Thoracic aorta (tissue), 2 donors: ENCODE measurements at places on chromosomes 6 and 20. TPM values are rescaled to one million over a fixed set of nuclear protein-coding genes. Genes with fewer than 3 reads are reported as not detected.

DNA sequence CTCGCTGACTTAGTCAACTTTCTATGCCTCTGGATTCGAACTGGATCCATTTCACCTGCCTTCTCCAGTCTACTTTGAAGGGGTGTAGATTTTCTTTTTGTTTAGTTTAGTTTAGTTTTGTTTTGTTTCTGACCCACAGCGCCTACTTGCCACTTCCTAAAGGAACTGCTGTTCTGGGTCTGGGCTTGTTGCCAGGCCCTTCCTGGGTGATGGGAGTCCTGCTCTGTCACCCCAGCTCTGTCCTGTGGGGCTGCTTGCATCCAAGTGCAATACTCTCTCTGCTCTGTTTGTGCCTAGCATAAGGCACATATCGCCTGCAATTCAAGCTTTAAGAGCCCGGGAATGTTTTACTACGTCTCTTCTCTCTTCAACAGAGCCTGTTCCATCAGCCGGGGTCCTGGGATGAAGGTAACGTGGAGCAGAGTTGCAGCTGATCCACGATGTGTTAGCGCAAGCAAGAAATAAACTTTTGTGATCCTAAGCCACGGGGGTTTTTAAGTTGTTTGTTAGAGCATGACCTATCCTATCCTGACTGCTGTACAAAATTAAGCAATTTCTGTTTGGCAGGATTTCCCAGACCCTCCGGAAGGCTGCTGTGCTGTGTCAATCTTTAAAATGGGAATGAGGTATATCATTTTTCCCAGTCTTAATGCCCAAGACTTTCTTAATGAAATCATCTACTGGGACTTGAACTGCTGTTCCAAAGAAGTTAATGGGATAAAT, 30.9 kb upstream of the TAGAP start:
- H3K4me1 ChIP-seq, result no peaks in the 10 kb centered on the region
- H3K27ac ChIP-seq, result no peak overlapping the region
- H3K4me3 ChIP-seq, result no peak overlapping the region
- no peak for DNase-seq

DNA sequence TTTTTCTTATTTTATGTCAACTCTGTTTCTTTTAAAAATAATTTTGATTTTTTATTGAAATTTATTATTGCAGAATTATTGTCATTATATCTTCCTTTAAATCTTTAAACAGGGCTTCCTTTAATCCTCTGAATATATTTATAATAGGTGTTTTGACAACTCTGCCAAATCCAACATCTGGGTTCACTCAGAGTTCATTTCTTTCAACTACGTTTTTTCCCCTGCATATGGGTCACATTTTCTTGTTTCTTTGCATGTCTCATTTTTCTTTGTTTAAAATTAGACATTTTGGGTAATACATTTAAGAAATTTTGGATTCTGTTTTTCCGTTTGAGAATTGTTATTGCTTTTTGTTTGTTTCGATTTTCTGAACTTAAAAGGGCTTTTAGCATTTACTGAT, 655.1 kb upstream of the CITED2 start:
- H3K4me1 ChIP-seq, result no peaks in the 10 kb centered on the region
- no peaks in the 10 kb centered on the region for H3K27me3 ChIP-seq
- H3K4me3 ChIP-seq, result no peak overlapping the region
- H3K27ac ChIP-seq, result no peak overlapping the region
- no peaks in the 10 kb centered on the region for H3K36me3 ChIP-seq

DNA sequence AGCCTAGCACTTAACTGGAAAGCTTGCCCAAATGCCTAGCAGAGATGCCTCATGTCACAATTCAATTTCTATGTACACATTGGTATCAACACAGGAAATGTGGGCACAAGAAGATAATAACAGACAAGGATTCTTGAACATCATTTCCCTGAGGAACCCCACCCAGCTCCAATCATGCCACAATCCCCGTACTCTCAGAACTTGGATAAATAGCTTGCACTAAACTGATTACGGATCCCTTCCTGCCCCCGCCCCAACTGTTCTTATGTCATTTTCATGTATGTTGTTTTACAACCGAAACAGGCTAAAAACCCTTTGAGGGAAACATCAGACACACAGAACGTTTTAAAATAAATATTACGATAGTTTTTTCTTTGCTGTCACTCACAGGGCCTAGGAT, 87.1 kb downstream of the BACH2 start:
- peaks cover 11% of the 10 kb centered on the region for H3K4me1 ChIP-seq
- H3K4me3 ChIP-seq, result no peak overlapping the region
- H3K36me3 ChIP-seq, result no peaks in the 10 kb centered on the region
- DNase-seq, result no peak
- H3K27ac ChIP-seq, result no peak overlapping the region
- no peaks in the 10 kb centered on the region for H3K27me3 ChIP-seq

- H3K36me3 ChIP-seq, result no peaks in the 10 kb centered on the region
- no peaks in the 10 kb centered on the region for H3K4me1 ChIP-seq
- DNase-seq, result no peak
- H3K27ac ChIP-seq, result no peak overlapping the region
- H3K27me3 ChIP-seq, result no peaks in the 10 kb centered on the region
Measured at GRCh38 chr6:165920896-165921671, 246.6 kb downstream of the TBXT start.

Gene ESR1
- 4.9 TPM for total RNA-seq
